ENCODE measurements at places on chromosomes 4 and X.

- no peak for DNase-seq
Observed at GRCh38 chr4:6901669-6902317, 7.8 kb upstream of the TBC1D14 start.

GRCh38 chr4:44738615-44739014 is 12.3 kb upstream of the GNPDA2 start:
- no peak for DNase-seq

DNA sequence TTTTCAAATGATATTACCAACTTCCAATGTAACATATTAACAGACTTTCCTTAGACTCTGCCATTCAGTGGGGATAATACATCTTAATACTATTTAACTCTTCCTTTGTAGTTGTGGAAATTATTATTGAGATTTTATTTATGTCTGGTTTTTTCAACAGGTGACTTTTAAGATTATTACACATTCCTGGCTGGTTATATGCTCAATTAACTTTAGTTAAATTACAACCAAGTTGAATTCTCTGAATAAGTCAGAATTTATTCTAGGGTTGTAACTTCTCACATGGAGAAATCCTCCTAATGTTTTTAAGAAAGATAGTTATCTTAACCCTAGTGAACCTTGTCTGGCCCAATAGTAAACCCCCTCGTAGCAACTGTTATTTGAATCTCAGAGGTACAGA is 107.3 kb downstream of the SLC10A6 start:
- no peak for DNase-seq

- no peak for DNase-seq
Observed at GRCh38 chr4:130668859-130669258, 1572.9 kb downstream of the C4orf33 start.

DNA sequence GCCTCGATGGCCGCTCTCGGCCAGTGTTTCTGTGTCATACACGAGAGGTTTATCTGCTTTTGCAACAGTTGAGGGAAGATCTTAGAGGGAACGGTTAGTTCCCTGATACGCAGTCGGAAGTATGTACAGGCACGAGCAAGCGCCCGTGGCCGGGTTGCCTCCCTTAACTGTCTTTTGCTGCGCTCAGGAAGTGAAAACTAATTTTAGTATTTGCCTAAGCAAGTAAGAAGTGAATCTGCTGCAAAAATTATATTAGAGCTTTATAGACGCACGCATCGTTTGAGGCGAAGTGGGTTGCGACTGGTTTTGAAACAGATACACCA is 695 bp downstream of the MTM1 start:
- DNase-seq = no peak

GRCh38 chr4:138192113-138192512 is 50.0 kb downstream of the SLC7A11 start:
- no peak for DNase-seq

GRCh38 chr4:6368601-6369000 is 99.0 kb downstream of the WFS1 start:
- DNase-seq = no peak

GRCh38 chr4:25103418-25103817 is 56.8 kb downstream of the SEPSECS start:
- no peak for DNase-seq

- no peak for DNase-seq
Observed at GRCh38 chr4:155411546-155411945, 34.8 kb upstream of the MAP9 start.

GRCh38 chrX:24799565-24799964 is 105.8 kb downstream of the POLA1 start:
- DNase-seq = no peak

DNA sequence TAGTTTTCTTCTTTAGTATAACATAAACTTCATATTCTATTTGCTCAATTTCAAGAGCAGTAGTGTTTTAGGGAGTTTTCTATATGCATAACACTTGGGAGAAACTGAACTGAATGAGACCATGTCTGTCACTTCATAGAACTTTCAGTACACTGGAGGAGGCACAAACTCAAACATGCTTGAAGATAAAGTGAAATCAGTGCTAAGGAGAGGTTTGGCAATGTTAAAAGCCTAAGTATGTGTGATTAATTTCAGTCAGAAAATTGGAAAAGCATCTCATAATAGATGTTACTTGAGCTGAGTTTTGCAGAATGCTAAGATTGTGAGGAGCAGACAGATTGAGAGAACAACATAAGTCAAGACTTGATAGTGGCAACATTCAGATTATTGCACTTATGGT is 411.2 kb upstream of the HS3ST1 start:
- DNase-seq = no peak

DNA sequence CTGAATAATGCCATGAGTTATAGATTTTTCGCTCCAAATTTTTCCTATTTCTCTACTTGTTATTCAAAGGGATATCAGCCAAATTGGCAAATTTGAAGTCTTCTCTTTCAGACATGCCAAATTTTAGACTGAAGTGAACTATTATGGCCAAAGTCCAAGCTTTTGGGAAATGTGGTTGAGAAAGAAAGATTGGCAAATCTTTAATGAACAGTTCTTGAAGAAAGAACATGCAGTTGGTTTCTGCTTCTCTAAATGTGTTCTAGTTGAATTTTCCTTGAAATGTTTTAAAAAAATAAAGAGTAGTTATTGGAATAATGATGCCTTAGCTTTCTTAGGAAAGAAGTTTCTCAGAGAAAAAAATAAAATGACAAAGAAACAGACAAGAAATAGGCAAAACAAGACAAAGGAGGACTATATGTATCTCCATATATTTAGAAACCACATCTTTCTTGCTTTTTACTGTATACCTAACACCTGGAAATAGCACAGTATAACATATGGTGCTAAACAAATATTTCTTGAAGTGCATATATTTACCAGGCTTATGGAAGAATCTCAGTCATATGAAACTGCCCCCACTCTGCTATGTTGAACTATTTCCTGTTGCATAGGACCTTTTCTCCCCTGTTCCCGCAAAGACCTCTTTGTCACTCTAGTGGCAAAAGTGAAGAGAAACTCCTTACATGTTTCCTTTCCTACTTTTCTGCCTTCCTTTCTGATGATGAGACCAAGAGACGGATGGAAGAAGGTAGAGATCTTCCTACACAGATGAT is 250.0 kb downstream of the ARHGAP24 start:
- DNase-seq = no peak

DNA sequence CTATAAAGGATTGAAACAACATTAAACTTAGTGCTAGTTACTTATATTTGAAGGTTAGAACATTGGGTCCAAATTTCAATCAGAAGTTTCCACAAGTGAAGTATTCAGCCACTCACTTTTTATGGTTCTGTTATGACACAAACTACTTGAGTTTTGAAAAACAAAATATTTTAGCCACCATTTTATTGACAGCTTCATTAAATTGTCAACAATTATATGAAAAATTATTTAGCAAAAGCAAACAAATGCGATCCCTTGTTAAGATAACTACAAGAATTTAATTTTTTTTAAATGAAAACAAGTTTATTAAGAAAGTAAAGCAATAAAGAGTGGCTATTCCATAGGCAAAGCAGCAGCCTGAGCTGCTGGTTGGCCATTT is 3.1 kb downstream of the CXCL2 start:
- DNase-seq = no peak

DNA sequence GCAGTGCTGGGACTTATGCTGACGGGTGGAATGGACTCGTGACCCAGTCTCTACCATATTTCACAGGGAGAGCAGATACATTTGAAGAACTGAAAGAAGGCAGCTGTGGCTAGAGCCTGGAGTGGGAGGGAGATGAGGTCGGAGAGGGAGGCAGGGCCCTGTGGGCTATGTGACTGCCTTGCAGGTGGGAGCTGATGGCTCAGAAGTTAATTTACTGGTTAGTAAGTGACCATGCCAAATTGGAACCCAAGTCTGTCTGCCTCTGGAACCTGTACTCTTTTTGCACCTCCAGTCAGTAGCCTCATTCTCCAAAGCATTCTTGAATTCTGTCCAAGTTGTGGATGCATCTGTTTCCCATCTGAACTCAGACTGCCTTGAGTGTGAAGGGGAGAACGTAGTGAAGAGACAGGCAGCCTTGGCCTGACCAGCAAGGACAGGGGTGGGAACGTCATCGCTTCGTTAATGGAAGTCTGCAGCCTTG is 92.3 kb downstream of the REPS2 start:
- no peak for DNase-seq

DNA sequence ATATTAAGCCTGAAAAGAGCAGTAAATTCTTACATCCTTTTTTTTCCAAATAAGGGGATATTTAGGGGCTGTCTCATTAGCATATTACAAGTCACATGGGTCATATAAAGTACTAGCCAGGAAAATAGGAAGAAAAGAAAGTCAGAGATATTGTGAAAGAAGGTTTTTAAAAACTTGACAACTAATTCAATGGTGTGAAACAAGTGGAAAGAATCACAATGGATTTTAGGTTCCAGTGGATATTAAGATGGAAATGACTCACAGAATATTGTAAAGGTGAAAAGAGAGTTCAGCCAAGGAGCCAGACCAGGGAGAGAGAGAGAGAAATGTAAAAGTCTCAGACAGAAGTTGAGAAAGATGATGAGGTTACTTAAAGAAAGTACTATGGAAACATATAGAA is 297.2 kb downstream of the IQCM start:
- no peak for DNase-seq

- no peak for DNase-seq
Observed at GRCh38 chr4:17327591-17327990, 184.3 kb downstream of the QDPR start.

DNA sequence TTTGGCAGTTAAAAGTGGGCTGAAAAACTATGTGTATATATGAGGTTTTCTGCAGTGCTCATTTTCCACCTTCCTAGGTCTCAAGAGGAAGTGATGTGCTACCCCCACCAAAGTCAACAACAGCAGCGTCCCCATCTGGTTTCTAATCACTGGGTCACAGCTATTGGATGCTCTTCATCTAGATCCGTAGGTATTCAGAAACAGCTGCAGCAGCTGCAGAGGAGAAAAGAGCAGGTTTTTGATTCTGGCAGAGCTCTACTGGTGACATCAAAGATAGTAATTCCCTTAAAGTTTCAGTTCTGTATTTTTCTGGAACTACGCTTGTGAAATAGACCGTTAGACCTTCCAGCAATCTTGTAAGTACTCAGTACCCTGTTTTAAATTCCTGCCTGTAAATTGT is 5.8 kb upstream of the GUCY2F start:
- DNase-seq = no peak

GRCh38 chrX:26032111-26032912 is 105.8 kb upstream of the MAGEB18 start:
- no peak for DNase-seq

GRCh38 chr4:184807256-184807655 is 18.5 kb downstream of the ACSL1 start:
- no peak for DNase-seq

- no peak for DNase-seq
Observed at GRCh38 chr4:155772459-155773195, 13.8 kb downstream of the GUCY1B1 start.

DNA sequence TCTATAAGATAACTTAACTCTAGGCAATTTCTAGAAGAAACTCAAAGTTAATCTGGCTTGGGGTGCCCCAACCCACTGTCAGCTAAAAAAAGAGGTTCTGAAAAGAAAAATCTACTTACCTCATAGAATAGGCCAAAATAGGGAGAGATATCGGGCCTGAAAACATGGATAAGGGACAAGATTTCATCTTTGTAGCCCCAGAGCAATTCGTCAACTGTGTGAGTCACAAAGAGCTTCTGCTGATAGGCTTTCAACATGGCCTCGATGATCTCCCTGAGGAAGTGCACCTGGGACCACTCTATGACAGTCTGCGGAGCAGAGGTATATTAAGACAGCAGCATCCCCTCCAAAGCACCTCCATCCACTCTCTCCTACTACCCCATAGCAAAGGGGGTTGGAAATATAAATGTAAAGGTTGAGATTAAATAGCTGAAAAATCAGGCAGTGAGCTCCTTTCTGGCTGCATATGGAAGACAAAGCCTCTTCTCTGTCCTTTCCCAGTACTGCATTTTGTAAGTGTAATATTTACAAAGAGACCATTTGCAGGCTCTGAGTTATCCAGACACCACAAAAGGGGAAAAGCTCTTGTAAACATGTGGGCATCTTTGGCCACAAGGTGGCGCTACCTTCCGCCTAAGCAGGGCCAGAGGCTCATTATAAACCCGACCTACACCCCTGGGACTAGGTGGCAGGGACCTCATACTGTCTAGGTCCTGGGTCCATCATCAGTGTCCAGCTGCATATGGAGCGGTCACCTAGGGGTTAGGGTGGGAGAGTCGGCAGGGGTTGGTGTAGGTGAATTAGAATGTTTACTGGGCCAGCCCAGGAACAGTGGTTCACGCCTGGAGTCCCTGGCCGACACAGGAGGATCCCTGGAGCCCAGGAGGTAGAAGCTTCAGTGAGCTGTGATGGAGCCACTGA is 31.5 kb upstream of the NUP54 start:
- peak; percentile 44 for DNase-seq

- peak; percentile 44 for DNase-seq
Observed at GRCh38 chr4:37970702-37971101, 10.5 kb downstream of the PTTG2 start.

DNA sequence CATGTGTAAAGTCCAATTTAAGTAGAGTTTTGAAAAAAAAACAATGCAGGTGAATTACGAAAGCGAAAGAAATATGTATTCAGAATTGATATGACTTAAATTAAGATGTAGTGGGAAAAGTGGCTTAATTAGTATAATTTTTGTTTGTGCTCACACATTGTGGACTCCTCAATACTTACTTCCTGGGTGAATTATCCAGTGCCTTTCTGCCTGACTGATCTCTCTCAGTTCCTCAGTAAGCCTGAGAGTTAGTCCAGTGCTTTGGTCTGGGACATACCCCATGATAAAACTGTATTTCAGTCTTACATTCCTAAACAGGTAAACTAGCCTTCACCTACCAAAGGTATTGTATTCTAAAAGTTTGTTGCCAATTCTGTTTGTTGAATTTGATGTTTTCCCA is 8.4 kb downstream of the PGAM4 start:
- DNase-seq = no peak

- no peak for DNase-seq
Observed at GRCh38 chrX:87578978-87579377, 61.4 kb downstream of the KLHL4 start.

GRCh38 chr4:98564852-98565251 is 93.6 kb downstream of the TSPAN5 start:
- no peak for DNase-seq

DNA sequence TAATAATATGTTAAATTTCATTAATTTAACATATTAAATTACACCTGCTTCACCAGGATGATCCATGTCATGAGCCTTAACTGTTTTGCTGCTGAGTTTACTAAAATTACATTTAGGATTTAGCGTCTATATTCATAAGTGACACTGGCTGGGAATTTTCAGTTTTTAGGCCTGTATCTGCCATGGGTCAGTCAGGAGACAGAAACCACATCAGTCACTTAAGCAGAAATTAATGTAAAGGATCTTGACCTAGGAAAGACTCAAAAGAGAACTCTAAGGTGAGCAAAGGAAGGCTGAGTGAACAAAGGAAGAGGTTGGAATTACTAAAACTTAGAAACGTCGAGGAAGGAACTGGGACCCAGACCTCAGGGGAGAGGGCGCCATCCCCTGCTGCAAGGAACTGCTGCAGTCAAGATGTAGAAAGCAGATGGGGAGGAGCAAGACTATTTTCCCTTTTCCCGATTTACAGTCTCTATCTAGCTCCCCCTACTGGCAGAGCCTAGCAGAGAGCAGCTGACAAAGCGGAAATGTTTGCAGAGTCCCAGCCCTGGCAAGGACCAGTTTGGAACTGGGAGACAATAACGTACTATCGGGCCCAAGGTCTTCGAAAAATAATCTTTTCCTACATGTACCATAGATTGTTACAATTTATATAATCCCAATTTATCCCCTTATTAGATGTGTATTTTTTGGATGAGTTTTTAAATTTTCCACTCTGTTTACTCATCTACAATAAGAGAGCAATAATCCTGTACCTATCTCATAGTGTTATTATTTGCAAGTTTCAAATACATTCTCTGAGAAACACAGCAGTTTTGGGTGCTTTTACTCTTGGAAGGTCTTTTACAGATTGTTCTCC is 22.6 kb upstream of the RBBP7 start:
- DNase-seq = no peak

- DNase-seq = no peak
Observed at GRCh38 chrX:68847172-68847571, 18.4 kb downstream of the EFNB1 start.
